Activated CD8-positive, alpha-beta memory T cell treated with anti-CD3 and anti-CD28 coated beads for 1 hour (primary cell): ENCODE measurements at places on chromosomes 5 and 9.

- DNase-seq = no peak
Observed at GRCh38 chr5:149118463-149118862, 22.8 kb upstream of the ABLIM3 start.

DNA sequence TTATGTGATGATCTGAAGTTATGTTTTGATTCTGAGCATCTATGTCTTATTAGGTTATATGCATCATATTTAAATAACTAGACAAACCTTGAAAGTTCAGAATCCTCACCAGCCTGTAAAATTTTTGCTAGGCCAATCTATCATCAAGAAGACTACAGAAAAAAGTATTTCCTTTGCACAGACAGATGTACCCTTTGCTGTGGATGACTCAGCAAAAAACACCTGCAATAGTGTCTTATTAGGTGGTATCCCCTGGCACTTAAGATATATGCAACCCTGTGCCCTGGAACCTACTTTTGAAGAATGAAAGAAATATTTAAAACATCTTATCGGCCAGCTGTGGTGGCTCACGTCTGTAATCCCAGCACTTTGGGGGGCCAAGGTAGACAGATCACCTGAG lies 130.6 kb downstream of the SLF1 start:
- DNase-seq = no peak

DNA sequence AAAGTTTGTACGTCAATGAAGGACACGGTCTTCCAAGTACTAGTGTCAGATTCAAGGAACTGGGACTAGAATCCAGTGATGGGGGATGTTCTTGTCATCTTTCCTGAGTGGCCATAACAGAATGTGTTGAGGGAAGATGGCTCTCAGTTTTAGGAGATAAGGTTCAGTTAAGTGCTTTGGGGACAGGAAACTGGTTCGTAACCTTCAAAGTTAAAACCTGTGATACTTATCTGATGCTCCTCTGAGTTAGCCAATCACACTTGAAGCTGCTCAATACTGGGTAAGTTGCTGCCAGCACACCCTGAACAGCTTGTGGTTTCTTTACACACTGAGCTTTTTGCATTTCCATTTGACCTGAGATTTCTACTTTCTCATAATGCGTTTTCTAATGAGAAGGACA lies 64.4 kb downstream of the PIK3R1 start:
- no peak for DNase-seq

DNA sequence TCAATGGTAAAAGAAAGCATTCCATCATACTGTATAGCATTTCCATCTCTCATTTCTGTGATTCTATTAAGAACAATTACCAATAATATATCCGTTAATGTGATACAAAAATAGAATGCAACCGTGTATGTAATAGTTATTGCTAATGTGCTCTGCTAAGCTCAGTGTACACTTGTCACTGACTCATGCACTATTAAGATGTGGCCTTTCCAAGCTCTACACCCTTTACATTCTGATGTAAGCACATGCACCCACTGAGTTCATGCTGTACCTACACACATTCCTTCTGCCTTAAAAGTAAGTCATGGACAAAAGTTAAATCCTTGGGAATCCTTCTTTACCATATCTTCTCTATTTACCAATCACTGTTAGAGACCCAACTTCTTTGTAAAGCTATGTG lies 319.1 kb downstream of the ZSWIM6 start:
- no peak for DNase-seq

- no peak for DNase-seq
Observed at GRCh38 chr5:134659456-134659855, 10.9 kb downstream of the SEC24A start.
